ENCODE measurements at places on chromosomes 5 and 9. TPM values are rescaled to one million over a fixed set of nuclear protein-coding genes. Genes with fewer than 3 reads are reported as not detected.

DNA sequence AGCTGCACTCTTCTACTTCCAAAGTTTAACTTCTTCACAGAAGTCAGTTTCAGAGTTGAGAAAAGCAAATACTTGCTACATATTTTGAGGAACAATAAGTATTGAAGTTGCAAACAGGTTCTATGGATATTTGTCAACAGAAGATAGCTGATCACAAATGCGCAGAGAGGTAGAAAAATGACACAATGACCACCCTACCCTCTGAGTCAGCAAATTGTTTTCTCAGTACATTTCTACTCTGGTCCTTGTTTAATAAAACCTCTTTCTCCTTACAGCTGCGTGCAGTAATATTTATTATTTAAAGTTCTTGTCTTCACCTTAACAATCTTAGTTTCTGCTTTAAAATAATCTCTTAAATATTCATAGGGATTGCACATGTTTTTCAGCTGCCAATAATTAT lies 855.1 kb upstream of the CTNND2 start:
- no peak for DNase-seq

GRCh38 chr5:32840606-32841005 lies 129.5 kb downstream of the NPR3 start:
- DNase-seq: no peak

- DNase-seq: no peak
Observed at GRCh38 chr5:172796306-172796705, 25.3 kb upstream of the DUSP1 start.

GRCh38 chr5:106921567-106921966 lies 749.2 kb downstream of the EFNA5 start:
- DNase-seq: no peak

DNA sequence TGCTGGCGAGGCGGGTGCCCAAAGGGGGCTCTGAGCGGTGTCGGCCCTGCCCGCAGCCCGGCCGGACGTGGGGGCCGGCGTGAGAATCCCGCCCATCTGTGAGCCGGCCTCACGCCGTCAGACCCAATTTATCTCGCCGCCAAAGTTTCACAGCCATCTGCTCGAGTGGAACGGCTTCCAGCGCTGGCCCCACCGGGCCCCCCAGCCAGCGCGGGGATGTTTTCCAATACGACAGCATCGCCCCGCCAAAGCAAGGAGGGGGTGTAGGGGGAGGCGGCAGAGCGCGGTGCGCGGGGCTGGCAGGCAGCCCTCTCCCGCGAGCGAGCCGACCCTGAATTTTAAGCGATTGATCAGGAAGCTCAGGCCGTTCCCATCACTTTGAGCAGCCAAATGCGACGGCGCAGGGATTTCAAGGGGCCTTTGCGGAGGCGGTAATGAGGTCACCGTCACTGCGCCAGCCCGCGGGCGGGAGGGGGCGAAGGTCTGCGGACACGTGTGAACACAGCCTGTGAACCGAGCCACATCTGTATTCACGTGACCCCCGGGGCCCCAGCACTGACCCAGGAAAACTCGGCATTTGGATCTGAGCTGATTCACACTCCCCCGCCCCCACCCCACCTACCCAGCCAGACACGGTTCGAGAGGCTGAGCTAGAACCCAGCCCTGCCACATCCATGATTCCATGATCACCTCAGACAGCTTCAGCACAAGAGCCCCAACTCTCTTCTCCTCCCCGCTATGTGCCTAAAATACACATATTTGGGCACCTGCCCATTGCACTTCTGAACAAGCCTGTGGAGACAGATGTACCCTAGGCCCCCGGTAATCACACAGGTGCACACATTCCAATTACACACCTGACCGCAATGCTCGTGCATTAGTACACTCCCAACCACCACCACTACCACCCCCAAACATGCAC lies 47.8 kb upstream of the PSD2 start:
- no peak for DNase-seq

DNA sequence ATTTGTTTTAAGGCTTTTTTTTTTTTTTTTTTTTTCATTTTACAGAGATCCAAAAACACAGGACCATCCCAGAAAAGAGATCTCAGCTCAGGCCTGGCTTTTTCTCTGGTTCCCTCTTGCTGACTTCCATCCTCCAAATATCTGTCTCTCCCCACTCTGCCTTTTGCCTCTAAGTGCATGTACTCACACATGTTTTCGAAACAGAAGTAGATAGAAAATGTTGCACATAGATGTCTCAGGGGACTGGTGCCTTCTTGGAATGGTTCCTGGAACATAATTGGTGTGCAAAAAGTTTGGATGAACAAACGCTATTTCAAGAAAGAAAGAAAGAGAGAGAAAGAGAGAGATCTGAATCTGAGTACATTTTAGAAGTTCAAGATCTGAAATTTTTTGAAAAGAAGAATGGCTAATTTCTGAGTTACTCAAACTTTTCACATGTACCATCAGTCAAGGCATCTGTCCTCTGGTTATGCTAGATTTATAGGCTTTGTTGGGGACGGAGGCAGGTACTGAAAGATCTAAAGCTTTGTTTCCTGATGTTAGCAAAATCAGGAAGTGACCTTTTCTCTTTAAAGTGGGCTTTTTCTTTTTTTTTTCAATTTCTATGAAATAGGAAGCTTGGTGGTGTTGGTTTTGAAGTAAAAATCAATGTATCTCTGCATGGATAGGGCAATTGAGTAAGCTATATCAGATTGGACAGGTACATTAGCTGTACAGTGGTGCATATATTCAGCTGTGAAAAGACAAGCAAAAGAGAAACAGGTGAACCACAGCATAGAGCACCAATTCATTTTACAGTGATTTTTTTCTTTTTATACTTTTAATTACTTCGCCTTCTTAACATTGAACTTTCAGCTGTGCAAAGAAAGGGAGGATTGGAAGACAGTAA lies 8.5 kb upstream of the TNFSF8 start:
- DNase-seq: no peak

- no peak for DNase-seq
Observed at GRCh38 chr9:109297899-109298298, 23.0 kb downstream of the EPB41L4B start.

GRCh38 chr5:121737120-121737519 lies 114.6 kb upstream of the FTMT start:
- DNase-seq: no peak

DNA sequence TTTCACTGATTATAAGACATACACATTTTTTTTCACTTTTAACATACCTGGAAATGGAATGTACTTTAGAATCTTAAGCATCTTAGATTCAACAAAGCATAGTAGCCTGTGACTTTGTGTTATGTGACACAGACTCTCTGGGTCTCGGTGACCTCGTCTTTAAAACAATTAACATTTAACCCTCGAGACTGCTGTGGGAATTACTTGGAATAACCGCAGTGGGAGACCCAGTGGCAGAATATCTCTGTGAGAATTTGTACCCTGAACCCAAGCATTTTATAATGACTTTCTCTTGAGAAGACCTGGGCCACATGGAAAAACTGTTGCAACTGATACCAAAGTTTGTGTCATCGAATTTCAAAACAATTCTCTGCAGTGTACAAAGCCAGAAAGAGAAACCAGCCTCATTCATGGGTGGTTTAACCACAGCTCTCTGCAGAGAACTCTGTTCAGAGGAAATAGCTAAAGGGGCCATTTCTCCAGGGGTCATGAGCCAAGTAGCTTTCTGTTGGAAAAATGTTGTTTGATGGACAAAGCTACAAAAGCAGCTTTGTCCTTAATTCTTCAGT lies 10.0 kb upstream of the RETREG1 start:
- peak; percentile 76 for DNase-seq

DNA sequence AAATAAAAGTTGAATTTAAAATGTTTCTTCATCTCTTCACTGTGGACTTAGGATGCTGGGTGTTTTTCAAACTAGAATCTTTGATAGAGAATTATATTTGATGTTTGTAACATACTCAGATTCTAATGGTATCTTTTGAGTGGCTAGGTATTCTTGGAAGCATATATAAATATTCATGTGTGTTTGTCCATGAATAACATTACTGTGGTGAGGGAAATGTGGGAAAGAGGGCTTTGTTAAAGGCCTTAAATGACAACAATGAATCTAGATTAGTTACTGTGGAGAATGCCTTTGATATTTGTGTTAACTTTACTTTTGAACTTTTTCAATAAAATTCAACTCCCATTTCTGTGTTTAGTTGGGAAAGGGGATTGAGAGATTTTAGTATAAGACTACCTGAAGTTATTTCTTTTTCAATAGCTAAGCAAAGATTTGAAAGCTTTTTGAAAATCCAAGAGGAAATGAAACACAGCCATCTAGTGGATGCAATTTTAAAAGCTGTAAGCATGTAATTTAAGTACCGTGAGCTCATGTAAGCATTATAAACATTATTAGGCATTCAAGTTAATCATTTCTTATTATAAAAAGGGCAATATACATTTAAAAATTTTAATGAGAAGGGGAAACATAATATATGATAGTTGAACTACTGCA lies 69.6 kb downstream of the CCDC171 start:
- DNase-seq: no peak

DNA sequence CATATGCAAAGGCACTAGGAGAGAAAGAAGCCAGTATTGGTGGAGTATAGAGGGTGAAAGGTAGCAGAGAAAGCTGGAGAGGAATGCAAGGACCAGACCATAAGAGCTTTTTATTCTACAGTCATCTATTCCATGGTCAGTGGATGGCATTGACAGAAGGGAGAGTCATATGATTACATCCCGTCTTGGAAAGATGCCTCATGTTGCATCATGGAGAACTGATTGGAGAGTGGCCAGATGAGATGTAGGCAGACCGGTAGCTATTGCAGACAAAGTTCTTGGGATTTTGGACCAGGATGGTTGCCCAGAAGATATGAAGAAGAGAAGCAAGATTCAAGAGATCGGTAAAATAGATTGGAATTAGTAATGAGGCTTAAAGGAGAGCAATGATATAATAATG lies 260.7 kb downstream of the CHSY3 start:
- DNase-seq: no peak

DNA sequence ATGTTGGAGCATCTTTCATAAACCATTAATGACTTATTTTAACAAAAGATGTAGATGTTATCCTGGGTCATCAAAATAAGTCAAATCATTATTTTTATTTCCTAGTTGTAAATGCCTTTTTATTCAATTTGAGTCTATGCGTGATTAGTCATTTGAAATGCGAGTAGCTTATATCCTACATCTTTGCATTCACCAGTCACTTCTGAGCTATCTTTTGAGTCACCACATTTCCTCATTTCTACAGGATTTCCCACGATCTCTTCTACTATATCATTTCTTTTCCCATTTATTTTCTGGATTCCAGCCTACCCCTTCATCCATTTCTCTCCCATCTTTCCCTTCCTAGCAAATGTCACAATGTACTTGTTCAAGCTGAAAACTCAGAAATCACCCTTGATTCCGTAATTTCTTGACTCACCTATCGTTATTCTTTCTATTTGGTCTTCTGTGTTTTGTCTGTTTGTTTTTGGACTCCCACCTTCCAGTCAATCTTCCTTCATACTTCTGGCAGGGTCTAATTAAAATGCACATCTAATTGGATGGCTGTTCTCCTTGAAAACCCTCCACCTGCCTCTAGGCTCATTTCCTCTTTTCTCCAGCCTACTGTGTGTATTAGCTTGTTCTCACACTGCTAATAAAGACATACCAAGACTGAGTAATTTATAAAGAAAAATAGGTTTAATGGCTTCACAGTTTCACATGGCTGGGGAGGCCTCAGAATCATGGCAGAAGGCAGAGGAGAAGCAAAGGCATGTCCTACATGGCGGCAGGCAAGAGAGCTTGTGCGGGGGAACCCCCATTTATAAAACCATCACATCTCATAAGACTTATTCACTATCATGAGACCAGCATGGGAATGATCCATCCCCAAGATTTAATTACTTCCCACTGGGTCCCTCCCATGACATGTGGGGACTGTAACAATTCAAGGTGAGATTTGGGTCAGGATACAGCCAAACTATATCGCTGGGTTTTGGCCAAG lies 112.4 kb downstream of the MEF2C start:
- DNase-seq: no peak

- no peak for DNase-seq
Observed at GRCh38 chr5:115602591-115603125, 379 bp upstream of the TICAM2 start.

DNA sequence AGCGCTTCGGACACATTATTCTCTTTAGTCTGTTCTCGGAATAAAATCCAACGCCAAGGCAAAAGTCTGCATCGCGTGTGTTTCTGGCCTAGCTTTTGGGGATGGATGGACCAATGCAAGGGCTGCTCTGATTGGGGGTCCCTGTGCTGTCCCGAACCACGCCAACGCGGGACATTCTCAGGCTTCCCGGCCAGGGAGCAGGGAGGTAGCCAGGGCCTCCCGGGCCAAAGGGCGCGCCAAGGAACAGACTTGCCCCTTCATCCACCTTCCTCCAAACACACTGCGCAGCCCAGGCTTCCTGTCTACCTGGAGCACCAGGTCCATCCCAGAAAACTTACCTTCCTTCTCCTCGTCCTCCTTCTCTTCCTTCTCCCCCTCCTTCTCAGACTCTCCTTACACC lies 113.0 kb upstream of the SELENOP start:
- DNase-seq: no peak

GRCh38 chr5:34535433-34535832 lies 120.7 kb upstream of the RAI14 start:
- no peak for DNase-seq

DNA sequence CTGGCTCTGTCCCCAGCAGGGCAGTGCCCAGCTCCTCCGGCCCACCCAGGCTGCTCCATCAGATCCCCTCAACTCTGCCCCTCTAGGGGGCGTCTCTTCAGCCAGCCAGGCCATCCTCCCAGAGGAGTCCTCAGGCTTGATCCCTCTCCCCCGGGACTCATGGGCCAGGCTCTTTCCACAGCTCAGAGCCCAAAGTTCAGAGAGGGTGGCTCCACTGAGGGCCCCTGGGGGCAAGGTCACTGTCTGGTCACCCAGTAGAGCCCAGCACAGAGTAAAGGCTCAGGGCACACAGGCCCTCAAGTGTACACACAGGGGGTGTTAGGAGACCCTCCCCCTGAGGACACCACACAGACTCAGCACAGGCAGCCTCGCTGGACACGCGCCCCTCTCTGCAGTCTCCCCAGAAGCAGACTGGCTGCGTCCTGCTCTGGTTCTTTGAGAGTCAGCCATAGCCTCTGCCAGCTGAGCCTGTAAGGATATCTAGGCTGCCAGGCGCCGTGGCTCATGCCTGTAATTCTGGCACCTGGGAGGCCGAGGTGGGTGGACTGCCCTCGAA lies 64.8 kb downstream of the PAX5 start:
- no peak for DNase-seq

GRCh38 chr9:20786807-20787206 lies 102.7 kb downstream of the FOCAD start:
- no peak for DNase-seq

LCN15 gene
- polyA plus RNA-seq: 0.43 TPM

TAS2R1 gene
- 0.05 TPM for polyA plus RNA-seq

USP20 gene
- 175 TPM for polyA plus RNA-seq

FOXD4L3 gene
- polyA plus RNA-seq: 0.50 TPM

GABRB2 gene
- polyA plus RNA-seq: 0.09 TPM

OSTF1 gene
- 80.5 TPM for polyA plus RNA-seq

CACFD1 gene
- polyA plus RNA-seq: 9.1 TPM

SLC22A4 gene
- 3.0 TPM for polyA plus RNA-seq

CETN3 gene
- 35.3 TPM for polyA plus RNA-seq

Data from thymus (tissue), 14 donors.